ENCODE measurements at places on chromosomes 2 and 18.

DNA sequence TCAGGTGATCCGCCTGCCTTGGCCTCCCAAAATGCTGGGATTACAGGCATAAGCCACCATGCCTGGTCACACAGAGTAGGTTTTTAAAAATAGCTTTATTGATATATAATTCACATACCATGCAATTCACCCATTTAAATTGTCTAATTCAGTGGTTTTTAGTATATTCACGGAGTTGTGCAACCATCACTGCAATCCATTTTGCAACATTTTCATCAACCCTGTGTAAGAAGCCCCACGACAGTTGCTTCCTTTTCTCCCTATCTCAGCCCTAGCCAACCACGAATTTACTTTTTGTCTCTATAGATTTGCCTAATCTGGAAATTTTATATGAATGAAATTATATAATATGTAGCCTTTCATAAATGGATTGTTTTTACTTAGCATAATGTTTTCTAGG lies 266.4 kb downstream of the NAPG start:
- DNase-seq: no peak

- DNase-seq: peak; percentile 53
Observed at GRCh38 chr18:27278131-27278530, 93.0 kb upstream of the CHST9 start.

GRCh38 chr2:121363632-121364420 lies 78.8 kb upstream of the TFCP2L1 start:
- peak; percentile 19 for DNase-seq

GRCh38 chr2:8149985-8150539 lies 531.8 kb upstream of the ID2 start:
- no peak for DNase-seq

- DNase-seq: no peak
Observed at GRCh38 chr2:200302940-200303727, 3.4 kb upstream of the SPATS2L start.

- no peak for DNase-seq
Observed at GRCh38 chr2:65482971-65483370, 50.6 kb upstream of the SPRED2 start.

- DNase-seq: no peak
Observed at GRCh38 chr2:170500104-170500503, 215.0 kb upstream of the SP5 start.

- no peak for DNase-seq
Observed at GRCh38 chr2:182784058-182784706, 68.1 kb downstream of the DNAJC10 start.

GRCh38 chr2:38711558-38711957 lies 39.6 kb downstream of the SRSF7 start:
- DNase-seq: no peak

GRCh38 chr2:181886192-181886591 lies 5.3 kb upstream of the ITPRID2 start:
- DNase-seq: no peak

DNA sequence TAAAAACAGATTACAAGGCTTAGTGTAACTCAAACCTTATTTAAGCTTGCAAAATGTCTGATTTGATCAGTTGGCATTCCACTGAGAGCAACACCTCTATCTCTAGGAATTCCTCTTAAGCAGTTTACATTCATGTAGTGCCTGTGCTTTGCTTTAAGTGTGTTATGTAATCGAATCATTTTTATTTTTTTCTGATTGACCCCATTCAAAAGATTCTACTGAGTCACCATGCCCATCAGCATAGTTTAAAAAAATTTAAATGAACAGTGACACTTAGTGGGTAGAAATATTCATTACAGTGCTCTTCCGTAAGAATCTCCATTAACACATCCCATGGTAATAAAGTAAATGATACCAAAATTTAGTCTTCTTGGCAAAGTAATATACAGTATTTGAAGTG lies 67.8 kb upstream of the SLC4A10 start:
- peak; percentile 5 for DNase-seq

GRCh38 chr2:138948070-138948539 lies 167.9 kb upstream of the NXPH2 start:
- no peak for DNase-seq

DNA sequence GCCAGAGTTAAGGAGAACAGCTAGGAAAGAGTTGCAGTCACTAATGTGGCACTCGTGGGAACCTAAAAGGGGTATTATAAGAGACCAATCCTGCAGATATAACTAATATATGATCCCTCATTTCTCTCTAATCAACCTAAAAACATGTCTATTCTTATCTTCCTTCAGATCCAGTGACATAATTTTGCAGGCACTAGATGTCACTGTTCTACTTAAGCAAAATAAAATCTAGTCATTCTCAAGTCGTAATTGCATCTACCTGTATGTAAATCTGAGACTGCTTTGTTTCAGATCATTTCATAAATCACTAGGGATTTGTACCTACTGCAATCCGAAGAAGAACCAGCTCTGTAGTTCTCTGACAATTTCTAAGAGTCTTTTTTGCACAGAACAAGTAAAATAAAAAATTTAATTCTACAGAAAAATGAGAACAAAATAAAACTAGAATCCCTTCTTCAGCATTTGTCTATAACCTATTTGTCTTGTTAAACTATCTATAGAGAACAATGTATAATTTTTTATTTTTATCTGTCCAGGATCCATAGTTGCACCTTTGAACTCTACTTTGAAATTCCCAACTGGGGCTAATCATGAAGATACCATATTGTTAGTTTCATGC lies 56.5 kb upstream of the ERBB4 start:
- DNase-seq: peak; percentile 42

DNA sequence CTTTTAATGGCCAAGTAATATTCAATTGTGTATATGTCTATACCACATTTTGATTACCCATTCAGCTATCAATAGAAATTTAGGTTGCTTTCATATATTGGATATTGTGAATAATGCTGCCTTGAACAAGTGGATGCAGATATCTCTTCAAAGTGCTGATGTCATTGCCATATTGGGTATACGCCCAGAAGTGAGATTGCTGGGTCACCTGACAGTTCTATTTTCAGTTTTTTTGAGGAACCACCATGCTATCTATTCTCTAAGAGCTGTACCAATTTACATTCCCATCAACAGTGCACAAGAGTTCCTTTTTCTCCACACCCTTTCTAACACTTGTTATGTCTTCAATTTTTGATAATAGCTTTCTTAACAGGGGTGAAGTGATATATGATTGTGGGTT lies 306.9 kb downstream of the ZNF516 start:
- no peak for DNase-seq

DNA sequence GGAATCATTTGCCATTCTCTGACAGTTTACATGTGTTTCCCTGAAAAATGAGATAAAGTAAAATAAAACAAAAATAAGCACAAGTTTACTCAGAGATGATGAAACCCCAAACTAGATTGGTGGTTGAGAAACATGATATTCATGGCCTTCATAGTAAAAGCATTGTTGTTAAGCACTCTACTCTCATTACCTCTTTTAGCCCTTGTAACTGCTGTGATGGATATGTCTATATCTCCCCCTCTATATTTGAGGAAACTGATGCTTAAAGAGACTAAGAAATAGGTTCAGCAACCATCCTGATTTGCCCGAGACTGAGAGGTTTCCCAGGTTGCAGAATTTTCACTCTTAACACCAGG lies 33.9 kb upstream of the GALNT3 start:
- DNase-seq: no peak

DNA sequence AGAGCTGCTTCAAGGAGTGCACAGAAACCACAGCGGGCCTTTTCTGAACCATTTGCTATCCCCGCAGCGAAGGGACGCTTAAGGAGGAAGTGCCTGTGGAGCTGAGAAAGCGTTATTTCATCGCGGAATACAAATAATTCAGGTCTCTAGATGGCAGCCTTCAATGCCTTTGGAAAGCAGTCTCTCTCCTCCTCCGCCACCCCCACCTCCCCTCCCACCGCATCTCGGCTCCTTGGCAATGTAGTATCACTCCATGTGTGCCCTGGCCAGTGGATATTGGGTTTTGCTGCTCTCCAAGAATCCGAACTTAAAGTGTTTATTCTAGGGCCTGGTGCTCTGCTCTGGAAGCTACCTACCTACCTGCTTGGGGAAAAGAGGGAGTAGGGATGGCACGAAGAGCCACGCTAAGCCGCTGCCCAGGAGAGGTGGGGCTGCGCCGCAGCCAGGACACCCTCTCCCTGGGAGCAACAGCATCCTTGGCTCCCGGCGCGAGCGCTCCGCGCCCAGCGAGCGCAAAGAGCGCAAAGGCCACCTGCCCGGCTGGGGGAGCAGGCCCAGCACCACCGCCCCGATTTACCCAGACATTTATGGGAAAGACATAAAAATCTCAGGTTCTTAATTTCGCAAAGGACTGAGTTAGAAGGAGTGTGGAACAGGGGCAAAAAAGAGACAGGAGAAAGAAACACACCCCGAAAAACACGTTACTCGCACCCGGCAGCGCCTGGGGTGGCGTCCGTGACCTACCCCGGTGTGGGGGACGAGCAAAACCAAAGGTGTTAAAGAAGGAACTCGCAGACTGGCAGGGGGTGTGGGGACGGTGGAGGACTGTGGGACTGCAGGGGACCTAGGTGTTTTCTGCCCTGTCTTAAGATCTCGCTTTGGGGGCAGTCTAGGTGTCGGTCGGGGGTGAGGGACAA lies 1.0 kb downstream of the SPHKAP start:
- DNase-seq: no peak

DNA sequence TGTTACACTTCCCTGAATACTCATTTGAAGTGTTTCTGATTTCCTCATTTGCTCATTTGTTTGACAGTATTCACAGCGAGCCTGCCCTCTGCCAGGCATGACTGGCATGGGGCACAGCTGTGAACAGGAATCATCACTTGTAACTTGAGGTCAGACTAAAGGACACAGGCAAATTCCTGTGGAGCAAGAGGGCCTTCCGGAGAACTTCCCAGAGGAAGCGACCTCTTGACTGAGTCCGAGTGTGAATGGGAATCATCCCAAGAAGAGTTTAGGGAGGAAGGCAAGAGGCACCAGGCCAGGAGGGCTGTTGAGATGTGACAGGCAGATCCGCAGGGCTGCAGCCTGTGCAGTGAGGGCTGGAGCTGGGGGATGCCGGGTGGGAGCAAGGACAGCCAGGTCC lies 45.4 kb downstream of the LIMS1 start:
- DNase-seq: no peak

DNA sequence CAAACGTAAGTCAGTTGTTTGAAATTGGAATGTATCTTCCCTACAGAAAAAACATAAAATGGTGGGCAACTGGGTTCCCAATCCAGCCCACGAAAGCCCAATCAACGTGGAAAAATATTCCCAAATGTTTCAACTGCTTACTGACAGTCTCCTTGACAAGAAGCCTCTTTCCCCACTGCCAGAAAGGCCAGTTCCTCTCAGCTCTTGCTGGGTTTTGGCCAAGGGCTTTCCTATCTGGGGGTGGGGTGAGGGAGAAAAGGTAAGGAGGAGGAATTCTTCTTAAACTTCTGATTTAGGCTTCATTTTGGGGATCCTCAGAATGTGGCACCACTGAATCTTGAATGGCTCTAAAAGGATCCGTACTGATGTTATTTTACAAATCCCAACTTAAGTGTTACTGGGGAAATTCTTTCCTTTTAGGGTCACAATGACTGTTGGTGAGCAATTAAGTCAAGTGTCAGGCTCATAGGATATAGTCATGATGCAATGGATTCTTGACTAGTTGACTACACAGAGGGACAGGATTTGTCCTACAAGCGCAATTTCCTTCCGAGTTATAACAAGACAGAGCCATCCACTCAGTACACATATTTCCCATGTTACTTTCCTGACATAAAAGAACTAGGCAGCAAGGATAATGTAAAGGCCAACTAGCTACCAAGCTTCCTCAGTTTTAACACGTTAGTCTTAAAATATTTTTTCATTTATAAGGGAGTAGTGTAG lies 73.6 kb downstream of the SPRED2 start:
- DNase-seq: no peak

DNA sequence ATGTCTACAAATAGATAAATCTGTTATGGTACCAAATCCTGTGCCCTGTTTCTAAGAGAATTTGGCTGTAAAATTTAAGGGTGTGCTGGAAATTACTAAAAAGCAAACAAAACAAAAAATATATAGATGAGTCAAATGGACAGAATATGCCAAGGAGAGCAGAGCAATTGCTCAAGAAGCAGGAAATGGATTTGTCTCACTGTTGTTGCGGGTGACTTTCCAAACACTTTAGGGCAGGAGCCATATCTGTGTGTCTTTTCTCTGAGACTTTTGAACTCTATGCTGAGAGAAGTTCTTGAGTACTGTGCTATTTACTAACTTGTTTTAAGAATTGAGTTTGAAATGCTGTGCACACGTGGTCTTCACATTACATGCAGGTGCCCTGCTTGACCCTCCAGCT lies 221.7 kb downstream of the PHLPP1 start:
- no peak for DNase-seq

DNA sequence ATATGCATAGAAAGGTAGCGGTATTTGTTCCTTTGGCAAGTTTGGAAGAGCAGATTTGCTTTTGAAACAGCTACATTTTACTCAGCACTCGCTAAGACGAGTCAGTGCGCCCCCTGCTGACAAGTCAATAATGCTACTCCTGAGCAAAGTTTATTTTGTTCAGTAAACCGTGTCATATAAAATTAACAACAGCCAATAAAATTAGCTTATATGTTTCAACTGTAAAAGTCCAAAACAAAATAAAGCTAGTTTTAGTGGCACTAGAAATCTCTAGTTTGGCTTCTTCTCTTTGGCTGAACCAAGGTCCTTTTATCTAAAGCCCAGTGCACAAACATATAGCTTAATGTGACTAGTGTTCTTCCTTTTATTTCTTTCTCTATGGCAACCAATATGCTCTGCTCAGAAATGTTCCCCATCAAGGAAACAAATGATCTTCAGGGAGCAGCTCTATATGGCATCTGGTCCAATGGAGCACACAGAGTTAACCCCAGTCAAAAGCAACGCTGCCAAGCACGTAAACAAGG lies 4.2 kb upstream of the POU3F3 start:
- peak; percentile 54 for DNase-seq

DNA sequence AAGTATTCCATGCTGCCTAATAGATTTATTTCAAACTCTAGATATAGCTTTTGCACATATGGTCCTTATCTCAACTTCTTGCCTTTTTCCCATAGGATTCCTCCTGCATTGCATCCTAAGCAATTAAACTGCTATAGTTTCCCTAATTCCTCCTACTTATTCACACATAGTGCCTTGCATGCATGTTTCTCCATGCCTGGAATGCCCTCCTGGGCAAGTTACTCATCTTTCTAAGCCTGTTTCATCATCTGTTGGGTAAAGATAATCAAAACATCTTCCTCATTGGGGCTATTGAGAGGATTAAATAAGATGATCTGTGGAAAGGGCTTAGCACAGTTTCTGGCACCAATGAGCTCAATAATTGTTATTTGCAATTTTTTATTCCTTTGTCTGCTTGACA lies 726.5 kb downstream of the SLC4A3 start:
- no peak for DNase-seq

DNA sequence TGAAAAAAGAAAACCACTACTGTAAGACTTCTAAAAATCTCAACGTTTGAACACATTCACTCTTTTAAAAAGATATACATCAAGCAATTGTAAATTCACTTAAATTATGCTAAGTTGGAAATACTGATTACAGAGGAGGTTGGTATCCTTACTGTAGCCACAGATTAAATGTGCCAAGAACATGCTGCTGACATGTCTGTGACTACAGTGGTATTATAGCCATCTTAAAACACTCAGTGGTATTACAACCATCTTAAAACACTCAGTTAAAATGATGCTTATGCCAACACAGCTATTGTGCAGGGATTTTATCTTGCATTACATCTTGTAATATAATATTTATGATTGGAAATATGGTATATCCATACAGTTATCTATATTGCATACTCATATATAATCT lies 50.0 kb downstream of the TMEM131 start:
- no peak for DNase-seq

GRCh38 chr2:157466764-157467163 lies 22.9 kb upstream of the CYTIP start:
- no peak for DNase-seq

- DNase-seq: no peak
Observed at GRCh38 chr2:95376311-95377215, 25.9 kb upstream of the FAHD2A start.

GRCh38 chr2:236545814-236546480 lies 23.7 kb upstream of the ACKR3 start:
- DNase-seq: no peak
